ENCODE measurements at places on chromosomes 2 and 18. TPM values are rescaled to one million over a fixed set of nuclear protein-coding genes. Genes with fewer than 3 reads are reported as not detected.

B3GNT2 gene
- 35.0 TPM for polyA plus RNA-seq

DNA sequence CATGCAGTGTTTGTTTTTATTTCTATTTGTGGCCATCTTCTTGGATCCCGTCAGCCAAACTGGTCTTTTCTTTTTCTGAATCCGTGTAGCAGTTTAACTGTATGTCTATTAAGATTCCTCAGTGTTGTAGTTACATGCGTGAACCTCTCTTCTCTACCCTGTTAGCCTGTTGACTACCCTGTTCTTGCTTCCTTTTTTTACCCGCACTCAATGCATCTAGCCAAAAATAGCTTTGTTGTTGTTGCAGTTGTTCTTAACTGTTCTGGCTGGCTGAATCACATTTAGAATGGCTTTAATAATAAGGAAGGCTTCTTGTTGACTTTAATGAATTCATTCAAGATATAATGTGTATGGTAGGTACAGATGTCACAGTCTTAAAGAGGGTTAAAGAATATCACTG, 137.1 kb downstream of the LCLAT1 start:
- no peak for DNase-seq

DNA sequence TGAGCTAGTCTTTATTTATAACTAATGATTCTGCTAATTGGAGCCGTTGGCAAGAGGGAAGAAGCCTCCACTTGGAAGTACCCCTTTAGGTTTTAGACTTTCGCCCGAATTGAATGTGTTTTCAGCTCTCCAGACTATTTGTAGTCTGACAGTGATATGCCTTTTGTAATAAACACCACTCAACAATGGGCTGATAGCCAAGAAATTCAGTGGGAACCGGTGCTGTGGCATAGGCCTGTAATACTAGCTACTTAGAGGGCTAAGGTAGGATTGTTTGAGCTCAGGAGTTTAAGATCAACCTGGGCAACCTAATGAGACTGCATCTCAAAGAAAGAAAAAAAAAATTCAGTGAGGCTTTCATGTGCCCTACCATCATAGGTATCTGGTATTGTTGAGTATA, 13.6 kb upstream of the ZSCAN30 start:
- no peak for DNase-seq

TUBA3E gene
- polyA plus RNA-seq: 0.13 TPM

DNA sequence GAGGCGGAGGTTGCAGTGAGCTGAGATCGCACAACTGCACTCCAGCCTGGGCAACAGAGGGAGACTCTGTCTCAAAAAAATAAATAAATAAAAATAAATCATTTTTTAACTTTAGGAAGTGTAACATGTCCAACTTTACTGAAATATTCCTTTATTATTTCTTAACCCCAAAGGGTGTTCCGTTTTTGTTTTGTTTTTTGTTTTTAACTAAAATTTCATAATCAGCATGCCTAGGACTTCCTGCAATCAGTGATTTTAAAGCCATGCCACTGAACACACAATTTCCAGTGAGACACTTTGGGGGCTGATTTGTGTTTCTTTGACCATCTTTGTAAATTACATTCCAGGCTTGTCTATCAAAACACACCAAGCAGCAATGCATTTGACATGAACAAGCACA, 7.1 kb downstream of the CATIP start:
- DNase-seq: no peak

DNA sequence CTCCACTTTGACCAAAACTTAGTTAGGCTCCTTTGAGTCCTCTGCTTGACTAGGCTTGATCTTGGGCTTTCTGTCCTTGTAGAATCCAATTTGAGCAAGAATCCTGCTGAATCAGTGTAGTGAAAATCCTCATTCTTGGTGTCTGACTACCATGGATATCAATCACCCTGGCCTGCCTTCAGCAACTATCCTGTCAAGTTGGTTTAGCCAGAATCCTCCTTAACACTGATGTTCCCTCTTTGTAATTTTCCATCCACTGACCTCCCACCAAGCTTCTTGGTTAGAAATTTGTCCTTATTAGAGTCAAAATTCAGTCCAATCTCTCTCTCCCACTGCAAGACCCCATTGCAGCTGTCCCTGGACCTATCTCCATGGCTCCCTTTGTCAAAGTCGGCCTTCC, 494 bp upstream of the RBM45 start:
- no peak for DNase-seq

DNA sequence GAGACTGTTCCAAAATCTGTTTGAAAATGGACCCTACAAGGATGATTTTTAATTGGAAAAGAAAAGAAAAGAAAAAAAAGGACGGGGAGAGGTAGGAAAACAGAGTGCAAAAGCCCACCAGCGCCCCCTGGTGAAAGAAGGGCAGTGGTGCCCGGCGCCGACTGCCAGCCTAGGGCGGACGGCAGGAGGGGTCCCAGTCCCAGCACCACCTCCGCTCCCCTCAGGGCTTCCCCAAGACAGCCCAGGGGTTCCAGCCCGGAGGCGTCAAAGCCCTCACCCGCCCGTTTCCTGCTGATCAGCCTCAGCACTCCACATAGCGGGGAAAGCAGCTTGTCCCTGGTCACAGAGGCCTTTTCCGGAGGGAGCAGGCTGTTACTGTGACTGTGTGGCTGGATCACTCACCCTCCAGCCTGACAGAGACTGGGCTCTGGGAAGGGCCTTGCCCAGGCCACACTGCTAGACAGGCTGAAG, 213.9 kb downstream of the TFCP2L1 start:
- DNase-seq: no peak

- DNase-seq: no peak
These were observed 22.2 kb upstream of the IL1RL1 start for GRCh38 chr2:102289129-102289528.

DNA sequence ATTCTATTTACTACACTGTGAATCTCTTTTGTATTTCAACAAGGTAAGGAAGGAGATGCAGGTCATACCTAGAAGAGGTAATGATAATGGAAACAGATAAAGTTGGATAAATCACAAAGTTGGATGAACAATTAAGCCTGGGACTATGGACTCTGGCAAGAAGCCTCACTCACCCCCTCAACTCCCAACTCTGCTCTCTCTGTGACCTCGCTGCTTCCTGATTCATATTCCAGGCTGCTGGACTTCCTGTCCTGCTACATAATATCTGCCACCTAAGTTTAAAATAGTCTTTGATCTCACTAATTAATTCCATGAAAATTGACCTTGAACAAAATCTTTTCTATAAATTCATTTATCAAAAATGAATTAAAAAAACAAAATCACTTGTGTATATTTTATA, 215.3 kb downstream of the CALCRL start:
- no peak for DNase-seq

SLC8A1 gene
- polyA plus RNA-seq: 68.4 TPM

GRCh38 chr2:176680916-176681516, 411.8 kb downstream of the MTX2 start:
- no peak for DNase-seq

PROC gene
- polyA plus RNA-seq: 4.4 TPM

DNA sequence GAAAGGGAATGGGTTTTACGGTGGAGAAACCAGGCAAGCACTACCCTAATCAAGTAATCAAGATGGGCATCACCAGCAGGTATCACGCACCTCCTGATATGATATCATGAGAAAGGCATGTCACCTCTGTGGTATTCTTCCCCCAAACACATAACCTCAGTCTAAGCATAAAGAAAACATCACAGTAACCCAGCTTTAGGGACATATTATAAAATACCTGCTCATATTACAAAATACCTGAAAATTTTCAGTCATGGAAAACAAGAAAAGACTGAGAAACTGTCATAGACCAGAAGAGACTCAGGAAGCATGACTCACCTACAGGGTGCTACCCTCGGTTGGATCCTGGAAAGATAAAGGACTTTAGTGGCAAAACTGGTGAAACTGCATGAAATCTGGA, 30.5 kb downstream of the GCKR start:
- no peak for DNase-seq

DES gene
- 6.5 TPM for polyA plus RNA-seq

DNA sequence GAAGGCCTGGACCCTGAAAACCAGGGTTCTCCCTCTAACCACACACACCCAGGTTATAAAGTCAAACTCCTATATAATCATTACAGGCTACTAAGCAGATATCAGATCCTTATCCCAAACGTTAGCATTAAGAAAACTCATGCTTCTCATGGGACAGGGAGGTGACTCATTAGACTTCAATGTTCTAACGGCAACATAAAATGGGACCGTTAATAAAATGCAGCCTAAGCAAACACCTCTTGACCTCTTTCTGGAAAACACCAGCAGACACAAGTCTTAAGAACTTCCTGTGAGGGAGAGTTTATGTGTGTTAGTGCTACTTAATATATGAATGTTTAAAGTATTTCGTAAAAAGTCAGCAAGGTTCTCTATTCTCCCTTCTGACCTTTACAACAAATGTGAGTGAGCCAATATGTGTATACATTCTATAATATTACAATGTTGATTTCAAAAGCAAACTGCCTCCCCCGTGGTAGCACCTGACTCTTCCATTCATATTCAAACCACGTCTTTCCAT, 31.7 kb downstream of the LPIN2 start:
- DNase-seq: no peak

GPBAR1 gene
- polyA plus RNA-seq: 2.3 TPM

DNA sequence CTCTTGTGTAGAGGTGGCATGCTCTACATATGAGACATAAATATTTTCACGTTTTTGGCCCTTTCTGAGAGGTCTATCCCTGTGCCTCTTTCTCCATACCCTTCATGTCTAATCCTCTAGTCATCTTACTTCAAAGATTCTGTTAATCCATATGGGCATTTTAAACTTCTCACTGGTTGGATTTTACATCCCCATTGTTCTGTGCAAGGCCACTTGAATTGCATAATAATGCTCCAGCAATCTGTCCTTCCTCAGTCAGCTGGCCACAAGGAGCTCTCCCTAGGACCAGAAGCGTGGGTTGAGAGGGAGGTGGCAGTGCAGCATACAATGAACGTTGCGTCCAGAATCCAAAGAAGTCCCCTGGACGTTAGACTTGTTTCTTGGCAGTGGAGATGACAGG, 58.2 kb downstream of the TDRD15 start:
- no peak for DNase-seq

- DNase-seq: no peak
These were observed 158.8 kb upstream of the WDSUB1 start for GRCh38 chr2:159445307-159445706.

DNA sequence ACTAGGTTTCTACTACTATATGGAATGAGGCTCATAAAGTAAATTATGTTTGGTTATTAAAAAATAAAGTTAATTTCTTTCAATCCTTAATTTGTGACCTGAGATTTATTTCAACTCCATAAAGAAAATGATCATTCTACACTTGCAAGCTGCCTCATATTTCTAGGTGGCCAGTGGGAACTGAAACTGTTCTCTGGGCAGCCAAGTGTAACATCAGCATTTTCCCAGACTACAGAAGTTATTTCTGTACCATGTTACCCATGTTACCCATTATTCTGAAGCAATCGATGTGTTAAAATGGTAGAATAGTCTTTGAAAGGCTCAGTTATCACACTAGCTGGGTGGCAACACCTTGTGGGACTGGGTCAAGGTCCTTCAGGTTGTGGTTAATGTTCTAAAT, 139.3 kb upstream of the FBXO11 start:
- DNase-seq: no peak

NCKAP5 gene
- 8.4 TPM for polyA plus RNA-seq
